DMS79 (cell line): ENCODE measurements at places on chromosomes 13 and 19.

DNA sequence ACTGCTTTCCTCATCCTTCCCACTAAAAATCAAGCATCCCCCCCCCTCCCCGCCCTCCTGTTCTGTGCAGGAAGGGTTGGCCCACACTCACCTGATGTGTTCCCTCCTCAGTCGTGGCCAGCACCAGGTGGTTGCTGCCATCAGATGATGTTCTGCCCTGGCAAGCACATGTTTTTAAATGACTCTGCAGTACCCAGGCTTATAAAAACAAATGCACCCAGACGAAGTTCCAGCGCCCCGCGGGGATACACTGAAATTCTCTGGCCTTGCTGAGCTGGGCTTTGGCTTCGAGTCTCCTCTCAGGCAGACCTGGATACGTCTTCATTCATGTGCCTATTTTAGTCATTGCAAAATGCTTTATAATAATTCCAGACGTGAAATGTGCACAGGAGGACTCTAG is 316.3 kb downstream of the DLEU7 start:
- DNase-seq: no peak

- DNase-seq: no peak
Measured at GRCh38 chr19:5293612-5294378, 46.8 kb downstream of the PTPRS start.

DNA sequence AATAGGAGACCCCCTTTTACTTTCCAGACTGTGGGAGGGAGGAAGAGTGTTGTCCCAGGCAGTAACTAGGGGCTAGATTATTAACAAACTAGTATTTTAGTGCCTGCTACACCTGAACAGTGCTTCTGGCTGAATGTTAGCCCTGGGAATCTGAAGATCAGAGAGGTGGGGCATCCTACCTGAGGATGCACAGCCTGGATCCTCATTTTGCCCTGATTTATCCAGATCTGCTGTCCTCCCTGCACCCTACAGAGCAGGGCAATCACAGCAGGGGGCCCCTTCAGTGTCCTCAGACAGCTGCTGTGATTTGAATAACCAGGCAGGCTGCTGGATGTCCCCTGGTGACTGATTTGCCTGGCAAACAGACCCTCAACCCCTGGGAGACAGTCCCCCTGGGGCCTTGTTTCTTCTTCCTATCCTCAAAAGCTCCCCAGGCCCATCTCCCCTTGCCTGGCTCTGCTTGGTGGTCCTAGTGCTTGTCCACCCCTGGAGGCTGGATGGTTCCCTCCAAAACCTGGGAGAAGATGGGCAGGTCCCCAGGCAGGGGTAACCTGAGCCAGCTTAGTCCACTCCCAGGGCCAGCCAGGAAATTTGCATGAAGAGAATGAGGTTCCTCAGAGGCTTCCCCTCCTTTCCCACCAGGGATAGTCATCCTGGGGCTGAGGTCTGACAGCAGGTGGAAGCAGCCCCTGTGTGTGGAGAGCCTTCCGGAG is at the start of gene OVOL3:
Gene OVOL3, plus strand, starts transcription at position 657 of the 713 bp plus-strand sequence. CDS start 60 bp downstream, outside the sequence.
- no peak for DNase-seq

DNA sequence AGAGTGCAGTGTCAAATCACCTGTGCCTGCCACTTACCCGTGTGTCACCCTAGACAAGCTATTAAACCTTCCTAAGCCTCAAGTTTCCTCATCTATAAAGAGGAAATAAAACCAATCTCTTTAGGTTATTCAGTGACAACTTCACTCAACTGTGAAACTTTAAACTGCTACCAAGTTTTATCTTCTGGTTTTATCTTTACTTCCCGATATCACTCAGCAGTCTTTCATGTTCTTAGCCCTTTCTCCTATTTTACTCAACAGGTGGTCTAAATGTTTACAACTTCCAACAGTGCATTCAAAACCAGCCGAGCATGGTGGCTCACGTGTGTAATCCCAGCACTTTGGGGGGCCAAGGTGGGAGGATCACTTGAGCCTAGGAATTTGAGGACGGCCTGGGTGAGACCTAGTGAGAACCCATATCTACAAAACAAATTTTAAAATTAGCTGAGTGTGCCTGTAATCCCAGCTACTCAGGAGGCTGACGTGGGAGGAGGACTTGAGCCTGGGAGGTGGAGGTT is 59.6 kb downstream of the GPALPP1 start:
- no peak for DNase-seq

DNA sequence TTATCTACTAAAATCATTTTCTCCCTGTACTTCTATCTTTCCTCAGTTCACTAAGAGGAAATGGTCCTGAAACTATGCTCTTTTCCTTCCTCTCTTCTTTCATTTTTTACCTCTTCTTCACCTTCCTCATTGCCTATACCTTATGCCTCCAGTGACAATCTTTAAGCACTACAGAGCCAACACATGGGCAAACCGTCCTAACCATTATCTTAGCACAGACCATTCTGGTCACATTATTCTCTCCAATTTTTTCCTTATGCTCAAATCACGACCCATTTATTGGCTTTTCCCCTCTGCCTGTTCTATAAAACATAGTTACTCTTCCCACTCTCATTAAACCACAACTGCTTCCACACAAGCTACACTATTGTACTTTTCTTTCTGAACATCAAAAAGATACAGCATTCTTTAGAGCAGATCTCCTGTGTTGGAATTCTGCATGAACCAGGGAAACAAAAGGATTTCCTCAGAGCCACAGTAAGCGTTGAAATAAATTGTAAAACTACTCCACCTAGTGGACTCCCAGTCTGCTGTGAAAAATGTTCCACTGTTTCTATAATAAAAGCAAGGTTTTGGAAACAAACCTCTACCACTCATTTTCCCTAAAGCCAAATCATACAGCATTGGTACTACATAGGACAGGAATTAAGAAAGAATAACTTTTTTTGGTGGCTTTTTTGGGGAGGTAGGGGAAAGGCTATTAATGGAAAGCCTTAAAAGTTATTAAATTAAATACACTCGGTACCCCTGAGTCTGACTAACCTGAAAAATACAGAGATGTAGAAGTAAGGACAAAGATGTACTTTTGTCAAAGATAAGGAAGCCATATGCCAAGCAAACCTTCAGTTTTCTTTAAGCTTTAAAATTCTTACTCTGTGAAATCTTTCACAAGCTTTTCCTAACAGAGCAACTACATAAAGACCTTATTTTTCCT is 19.5 kb downstream of the NUFIP1 start:
- no peak for DNase-seq

DNA sequence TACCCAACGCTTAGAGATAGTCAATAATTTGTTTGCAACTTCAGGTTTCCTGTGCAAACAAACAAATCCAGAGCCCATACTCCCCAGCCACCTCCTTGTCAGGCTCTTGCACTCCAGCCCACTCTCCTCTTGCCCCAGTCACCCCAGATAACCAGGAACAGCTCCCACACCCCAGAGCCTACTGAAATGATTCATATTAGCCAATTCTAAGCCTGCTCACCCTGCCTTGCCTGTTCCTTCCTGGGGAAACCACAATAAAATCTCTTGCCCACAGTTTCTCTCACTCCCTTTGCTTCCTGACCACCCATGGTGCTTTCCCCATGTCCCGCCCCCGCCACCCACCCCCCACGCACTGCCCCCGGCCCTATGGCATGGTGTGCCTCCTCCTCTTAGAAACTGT is 3.8 kb upstream of the ACTL9 start:
- no peak for DNase-seq

DNA sequence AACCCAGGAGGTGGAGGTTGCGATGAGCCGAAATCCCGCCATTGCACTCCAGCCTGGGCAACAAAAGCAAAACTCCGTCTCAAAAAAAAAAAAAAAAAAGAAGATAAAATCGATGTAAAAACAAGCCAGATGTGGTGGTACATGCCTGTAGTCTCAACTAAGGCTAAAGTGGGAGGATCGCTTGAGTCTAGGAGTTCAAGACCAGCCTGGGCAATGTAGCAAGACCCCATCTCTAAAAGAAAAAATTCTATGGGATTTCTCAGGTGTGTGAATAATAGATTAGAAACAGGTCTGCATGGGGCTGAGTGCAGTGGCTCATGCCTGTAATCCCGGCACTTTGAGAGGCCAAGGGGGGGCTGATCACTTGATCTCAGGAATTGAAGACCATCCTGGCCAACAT is 11.1 kb downstream of the PGPEP1 start:
- no peak for DNase-seq

GRCh38 chr13:86446311-86446710 is 647.1 kb upstream of the SLITRK6 start:
- DNase-seq: no peak

GRCh38 chr19:40611096-40611495 is 9.9 kb downstream of the LTBP4 start:
- DNase-seq: no peak

GRCh38 chr13:114099918-114100445 is 32.4 kb downstream of the RASA3 start:
- no peak for DNase-seq

DNA sequence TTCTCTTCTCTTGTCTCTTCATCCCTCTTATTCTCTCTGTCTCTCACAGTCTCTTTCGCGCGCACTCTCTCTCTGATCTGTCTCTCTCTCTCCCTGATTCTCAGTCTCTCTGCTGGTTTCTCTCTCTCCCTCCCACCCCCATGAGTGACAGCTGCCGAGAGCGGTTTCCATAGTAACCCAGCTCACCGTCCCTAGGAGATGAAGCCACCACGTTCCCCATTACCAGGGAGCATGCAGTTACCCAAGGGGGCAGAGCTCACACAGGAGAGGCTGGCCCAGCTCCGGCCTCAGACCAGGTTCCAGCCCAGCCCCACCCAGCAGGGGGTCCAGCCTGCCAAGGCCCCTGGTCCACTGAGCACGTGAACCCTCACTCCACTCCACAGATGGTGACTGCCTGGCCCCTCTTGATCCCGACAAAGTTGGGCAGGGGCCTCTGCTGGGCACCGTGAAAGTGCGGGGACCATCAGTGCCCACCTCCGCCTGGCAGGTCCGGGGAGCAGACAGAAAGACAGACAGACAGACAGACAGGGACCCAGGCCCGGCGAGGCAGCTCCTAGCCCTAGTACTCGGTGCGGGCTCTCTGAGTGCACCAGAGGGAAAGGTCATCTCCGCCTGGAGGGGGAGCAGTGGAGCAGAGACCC is 50.6 kb downstream of the CELF5 start:
- peak; percentile 5 for DNase-seq

- no peak for DNase-seq
Measured at GRCh38 chr13:38430796-38431195, 81.1 kb downstream of the UFM1 start.

- no peak for DNase-seq
Measured at GRCh38 chr19:50500060-50500752, 10.8 kb downstream of the JOSD2 start.
